ENCODE measurements at places on chromosomes 2 and 18.

DNA sequence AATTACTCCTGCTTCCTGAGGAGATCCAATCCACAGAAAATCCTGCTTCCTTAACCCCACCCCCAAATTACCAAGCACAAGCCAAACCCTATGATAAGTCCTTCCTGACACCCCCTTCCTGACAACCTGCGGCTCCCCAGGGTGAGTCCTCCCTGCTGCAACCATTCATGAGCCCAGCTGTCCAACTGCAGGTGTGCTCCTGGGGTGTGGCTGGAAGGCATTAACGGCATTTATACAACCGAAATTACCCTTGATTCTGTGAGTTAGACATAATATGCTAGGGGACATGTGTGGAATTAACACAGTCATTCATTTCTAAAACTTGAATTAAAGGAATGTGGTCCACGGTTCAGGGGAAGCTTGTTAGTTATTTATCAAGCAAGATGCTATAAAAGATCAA, 119.0 kb upstream of the ALKAL2 start:
- DNase-seq: no peak

GRCh38 chr2:211439011-211439410, 882.6 kb downstream of the CPS1 start:
- no peak for DNase-seq

DNA sequence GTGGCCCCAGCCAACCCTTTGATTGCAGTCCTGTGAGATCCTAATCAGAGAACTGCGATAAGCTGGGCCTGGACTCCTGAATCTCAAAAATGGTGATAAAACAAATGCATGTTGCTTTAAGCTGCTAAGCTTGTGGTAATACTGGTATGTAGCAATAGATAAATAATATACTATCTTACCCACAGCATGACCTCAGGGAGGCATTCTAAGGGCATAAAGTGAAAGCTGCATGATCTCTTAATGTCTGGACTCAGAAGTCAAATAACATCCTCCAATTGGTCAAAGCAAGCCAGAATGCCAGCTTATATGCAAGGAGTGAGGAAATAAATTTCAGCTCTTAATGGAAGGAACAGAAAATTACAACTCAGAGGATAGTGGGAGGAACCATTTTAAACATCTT, 246.1 kb downstream of the FSIP2 start:
- no peak for DNase-seq

- DNase-seq: no peak
These were observed 70.5 kb upstream of the PPP1CB start for GRCh38 chr2:28681158-28681571.

DNA sequence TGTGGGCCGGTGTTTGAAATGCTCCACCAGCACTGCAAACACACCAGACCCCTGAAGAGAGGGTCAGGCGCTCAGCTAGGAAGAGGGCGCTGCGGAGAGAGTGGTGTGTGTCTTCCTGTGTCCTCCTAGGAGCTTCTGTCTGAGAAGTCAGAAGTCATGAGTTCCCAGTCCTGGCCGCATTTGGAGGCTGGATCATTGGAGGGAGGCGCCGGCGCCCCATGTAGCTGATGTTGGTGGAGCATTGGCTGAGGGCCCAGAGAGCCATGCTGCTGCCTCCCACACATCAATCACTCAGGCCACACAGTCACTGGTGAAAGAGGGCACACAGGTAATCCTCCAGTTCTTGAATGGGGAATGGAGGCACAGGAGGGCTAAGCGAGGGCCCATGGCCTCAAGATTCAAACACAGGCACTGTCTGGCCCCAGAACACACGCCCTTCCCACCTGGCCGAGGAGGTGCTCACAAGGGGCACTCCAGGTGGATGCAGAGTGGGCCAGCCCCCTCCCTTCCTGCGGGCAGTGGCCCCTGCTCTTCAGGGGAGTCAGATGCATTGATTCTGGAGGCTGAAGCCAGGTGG, 66.3 kb downstream of the RRM2 start:
- DNase-seq: no peak

Measured in vagina (tissue), 2 donors.